ENCODE measurements at places on chromosomes 2 and 18.
A peak's percentile ranks its signal among the peaks of the same experiment; 100 is the strongest.

GRCh38 chr2:73386342-73386868 is 769 bp downstream of the ALMS1 start:
- DNase-seq, result no peak

- DNase-seq, result no peak
Observed at GRCh38 chr2:135790423-135790822, 46.6 kb downstream of the LCT start.

DNA sequence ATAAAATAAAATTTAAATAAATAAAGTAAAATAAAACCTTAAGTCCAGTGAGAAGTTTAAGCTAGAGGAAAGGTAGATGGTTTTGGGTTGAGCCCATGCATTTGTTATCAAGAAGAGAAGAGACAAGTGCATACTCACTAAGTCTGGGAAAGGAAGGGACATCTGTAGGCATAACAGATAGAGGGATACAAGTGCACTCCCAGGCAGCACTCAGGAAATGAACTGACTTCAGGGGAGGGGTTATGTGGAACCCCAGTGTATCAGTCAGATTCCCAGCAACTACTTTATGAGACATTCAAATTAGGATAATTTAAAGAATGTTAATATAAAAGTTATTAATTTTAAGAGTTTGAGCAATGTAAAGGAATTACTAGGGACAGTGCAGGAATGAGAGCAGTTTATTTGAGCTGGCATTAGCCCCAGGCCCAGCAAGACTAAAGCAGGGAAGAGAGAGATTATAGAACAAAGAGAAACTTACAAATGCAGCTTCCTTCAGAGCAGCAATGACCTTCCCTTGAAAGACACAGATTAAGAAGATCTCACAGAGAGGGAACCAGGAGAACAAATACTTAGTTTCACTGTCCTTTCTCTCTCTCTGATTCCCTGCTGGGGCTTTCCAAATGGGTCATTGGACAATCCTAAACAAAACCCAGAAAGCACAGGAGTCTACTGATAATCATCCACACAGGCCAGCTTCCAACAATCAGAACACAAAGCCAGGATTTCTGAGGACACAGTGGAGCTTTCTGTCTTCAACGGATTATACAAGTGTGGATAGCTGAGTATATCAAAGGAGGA is 109.7 kb downstream of the ERBB4 start:
- no peak for DNase-seq

DNA sequence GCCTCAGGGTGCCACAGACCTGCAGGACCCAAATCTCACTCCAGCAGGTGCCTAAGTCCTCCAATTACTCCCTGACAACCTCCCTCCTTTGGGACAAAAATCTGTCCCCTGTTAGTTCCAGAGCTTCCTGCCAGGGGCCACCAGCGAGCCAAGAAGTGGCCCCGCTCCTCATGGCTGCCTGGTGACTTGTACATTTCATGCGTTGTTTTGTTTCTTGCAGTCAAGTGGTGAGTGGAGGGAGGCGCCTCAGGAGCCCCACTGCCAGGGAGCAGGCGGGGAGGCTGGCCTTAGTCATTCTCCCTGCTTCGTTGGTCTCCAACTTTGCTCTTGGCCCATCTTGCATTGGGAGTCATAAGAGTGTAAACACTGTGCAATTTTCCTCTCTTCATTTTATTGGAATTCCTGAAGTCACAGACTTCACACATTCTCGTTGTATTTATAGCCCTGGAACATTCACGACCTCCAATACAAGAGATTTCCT is 81.3 kb downstream of the KCNF1 start:
- DNase-seq, result no peak

DNA sequence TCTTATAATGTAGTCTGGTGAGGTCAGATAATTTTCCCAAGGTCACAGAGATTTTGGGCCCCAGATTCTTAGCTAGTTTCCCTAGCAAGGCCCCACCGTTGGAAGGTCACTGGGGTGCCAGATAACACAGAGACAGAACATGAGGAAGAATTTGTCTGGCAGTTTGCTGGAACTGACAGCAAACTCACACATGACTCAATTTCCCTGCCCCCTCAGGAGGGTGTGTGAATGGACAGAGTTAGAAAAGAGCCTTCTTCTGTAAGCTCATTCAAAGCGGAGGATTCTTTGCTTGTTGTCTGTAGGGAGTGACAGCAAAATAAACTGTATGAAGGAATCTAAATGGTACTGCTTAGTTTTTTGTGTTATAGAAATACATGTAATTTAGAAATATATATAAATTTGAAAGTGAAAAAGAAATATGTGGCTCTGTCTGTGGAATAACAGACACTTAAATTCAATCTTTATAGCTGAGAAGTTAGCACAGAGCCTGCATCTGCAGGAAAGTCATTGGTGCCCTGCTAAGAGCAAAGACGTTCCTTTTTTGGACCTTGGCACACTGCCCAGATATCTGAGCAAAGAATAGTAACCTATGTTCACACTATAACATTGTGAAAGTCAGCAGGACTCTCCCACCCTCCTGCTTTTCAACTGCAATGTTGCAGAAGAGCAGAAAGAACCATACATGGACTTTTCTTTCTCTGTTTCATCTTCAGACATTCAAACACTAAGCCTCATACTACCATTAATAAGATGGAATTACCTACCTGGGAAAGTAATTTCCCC is 2.1 kb downstream of the MDH1 start:
- DNase-seq, result no peak

- no peak for DNase-seq
Observed at GRCh38 chr18:21389903-21390302, 147.9 kb downstream of the GREB1L start.

DNA sequence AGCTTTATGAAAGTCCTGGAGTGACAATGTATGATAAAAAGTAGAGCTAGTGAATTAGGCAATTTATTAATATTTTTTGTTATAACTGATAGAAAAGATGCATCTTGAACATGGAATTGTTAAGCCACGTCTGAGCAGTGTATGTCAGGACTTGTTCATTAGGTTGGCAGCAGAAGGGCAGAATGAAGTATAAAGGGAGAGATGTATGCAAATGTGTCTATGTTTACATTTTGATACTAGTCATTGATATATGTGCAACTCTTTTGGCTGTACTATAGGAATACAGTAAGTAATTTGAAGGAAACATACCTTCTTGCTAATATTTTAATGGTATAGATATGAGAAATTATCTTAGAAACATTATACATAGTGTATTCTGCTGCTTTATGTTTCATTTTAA is 49.0 kb upstream of the TMEM247 start:
- no peak for DNase-seq

DNA sequence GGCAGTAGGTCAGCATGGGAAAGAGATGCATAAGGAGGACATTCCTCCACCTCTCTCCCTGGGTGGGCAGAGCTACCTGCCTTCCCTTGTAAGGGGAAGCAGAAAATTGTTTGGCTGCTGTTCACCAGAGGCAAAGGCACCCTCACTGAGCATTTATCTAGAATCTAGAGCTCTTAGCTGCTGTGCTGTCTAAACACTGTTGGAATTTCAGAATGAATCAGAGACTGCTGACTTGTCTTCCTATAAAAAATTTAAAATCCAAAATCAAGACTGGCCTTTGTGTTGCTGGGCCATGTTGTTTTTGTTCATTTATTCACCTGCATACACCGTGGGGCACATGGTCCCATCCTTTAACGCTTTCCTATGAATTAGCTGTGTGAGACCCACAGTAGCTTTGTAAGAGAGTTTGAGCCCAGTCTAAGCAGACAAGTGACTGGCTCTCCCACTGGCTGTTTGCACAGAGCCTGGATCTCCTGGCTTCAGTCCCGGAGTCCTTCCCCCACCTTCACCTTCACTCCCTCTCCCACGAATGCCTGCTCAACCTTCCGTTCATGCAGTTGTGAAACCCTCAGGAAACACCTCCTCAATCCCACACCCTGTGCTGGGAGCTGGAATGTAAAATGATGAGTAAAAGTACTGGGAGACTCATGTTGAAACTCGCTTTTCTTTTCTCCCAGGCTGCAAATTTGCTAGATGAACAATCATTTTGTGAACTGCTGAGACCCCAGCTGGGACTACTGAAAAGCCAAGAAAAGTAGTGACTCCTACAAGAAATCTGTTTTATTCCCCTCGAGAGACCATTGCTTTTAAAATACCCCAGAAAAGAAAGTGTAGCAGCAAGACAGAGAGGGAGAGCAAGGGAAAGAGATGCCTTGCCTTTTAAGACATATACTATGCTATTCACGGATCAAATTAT is 76.2 kb downstream of the FAM168B start:
- DNase-seq, result no peak

GRCh38 chr2:108594132-108594981 is 60.1 kb downstream of the LIMS1 start:
- DNase-seq, result no peak

DNA sequence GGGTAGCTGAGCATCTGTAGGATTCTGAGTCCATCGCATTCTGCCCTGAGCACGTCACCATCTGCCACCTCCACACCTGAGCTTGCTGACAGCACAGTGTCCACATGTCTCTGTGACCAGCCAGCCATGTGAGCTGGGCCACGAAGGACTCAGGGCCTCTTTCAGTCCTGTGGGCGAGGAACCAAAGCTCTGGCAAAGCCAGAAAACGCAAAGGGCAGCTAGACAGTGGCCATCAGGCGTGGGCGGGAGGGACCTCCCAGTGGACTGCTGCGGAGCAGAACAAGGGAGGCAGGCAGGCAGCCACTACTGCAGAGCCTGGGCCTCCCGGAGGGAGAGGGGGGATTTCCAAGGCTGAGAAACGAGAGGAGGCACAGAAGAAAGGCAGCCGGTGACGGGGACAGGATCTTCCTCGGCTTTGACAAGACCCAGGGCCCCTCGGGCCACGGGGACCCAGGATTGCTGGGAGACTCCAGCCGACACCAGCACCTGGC is 274.6 kb upstream of the SALL3 start:
- no peak for DNase-seq

GRCh38 chr18:25062720-25063119 is 289.2 kb downstream of the ZNF521 start:
- no peak for DNase-seq

- no peak for DNase-seq
Observed at GRCh38 chr18:10184776-10185175, 269.7 kb upstream of the APCDD1 start.

DNA sequence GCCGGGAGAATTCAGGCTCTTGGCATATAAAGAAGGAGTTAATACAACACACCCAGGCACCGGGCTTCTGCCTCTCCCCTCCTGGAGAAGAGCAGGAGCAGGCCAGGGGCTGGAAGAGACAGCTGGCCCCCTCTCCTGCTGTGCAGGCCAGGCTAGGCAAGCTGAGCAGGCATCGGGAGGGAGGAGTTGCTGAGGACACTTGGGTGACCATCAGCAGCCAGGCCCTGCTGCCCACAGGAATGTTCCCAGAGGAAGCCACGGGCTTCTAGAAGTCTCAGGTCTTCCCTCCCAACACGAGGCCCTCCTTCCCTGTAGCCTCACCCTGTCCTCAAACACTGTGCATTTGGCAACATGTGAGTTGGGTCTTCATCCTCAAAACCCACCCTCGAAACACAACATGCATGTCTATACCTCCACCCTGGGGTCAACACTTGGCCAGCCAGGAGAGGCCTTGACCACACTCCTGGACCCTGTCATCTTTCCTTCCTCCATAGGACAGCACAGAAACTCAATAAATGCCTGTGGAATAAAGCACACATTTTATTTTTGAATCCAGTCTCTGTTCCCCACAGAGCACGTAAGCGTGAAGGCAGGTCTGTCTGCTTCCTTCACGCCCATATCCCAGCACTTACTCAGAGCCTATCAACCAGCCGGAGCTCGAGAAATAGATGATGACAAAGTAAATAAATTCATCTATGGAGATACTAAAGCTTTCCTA is 433.8 kb upstream of the ID2 start:
- no peak for DNase-seq

DNA sequence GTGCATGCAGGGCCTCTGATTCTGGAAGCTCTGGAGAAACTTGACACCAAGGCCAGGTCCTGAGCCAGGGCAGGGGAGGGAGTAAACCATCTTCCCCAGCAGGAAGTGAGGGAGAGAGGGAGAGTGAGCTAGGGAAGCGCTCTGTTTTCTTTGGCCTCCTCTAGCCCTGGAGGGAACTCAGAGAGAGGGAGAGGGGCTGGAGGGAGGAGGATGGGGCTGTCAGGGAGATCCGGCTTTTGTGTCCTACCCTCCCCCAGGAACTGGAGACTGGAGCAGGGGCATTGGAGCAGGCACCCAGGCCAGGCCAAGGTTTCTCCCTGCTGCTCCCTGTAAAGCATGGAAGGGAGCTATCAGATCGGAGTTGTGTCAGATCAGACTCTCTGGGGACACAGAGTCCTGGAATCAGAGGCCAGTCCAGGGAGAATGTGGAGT is 22.7 kb upstream of the PKDCC start:
- no peak for DNase-seq

- no peak for DNase-seq
Observed at GRCh38 chr2:186189816-186190215, 296.2 kb upstream of the ZC3H15 start.

DNA sequence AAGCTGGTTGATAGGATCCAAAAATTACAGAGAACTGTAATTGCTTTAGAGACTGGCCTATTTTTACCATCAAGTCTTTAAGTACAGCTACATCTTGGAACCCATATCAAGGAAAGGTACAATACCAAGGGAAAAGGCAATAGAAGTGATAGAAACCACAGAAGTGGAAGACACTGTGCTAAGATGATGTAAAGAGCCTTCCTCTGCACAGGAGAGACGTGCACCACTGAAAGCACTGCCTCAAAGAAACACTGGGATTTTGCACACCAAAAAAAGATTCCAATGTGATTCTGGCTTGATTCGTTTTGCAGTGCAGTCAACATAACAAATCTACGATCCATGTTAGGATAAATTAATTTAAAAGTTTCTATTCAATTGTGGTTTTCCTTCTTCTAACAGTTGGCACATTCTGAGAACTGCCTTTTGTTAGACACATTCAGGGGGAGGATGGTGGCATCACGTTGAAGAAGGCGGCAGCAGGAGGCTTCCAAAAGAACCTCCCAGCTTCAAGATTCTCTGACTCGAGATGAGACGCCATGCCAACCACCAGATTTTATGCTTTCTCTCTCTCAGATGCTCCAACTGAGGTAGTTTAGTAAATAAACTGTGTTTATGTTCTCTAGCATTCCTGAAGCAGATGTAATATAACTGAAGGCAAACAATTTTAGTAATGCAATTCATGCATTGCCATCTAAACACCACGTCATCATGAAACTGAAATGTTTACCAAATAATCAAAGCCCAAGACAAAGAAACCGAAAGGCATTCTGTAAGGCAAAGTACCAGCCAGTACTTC is 102.9 kb downstream of the BCL2 start:
- no peak for DNase-seq

GRCh38 chr2:195535911-195536522 is 121.0 kb upstream of the SLC39A10 start:
- DNase-seq, result peak; percentile 31

GRCh38 chr2:19574778-19575260 is 216.4 kb upstream of the OSR1 start:
- no peak for DNase-seq

GRCh38 chr2:168136392-168136977 is 110.9 kb downstream of the STK39 start:
- DNase-seq, result no peak

DNA sequence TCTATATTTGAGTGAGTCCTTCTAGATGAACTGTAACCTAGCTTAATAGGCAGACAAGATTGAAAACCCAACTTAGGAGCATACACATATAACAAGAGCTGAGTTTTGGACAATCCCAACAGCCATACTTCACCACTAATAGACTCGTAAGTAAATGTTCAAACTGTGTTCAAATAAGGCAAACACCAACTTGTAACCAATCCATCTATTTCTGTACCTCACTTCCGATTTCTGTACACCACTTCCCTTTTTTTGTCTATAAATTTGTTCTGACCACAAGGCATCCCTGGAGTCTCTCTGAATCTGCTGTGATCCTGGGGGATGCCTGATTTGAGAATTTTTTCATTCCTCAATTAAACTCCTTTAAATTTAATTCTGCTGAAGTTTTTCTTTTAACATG is 1149.1 kb upstream of the NRXN1 start:
- no peak for DNase-seq
